Kidney (tissue), 22 donors: ENCODE measurements at places on chromosomes 6 and 20. TPM values are rescaled to one million over a fixed set of nuclear protein-coding genes. Genes with fewer than 3 reads are reported as not detected.

DNA sequence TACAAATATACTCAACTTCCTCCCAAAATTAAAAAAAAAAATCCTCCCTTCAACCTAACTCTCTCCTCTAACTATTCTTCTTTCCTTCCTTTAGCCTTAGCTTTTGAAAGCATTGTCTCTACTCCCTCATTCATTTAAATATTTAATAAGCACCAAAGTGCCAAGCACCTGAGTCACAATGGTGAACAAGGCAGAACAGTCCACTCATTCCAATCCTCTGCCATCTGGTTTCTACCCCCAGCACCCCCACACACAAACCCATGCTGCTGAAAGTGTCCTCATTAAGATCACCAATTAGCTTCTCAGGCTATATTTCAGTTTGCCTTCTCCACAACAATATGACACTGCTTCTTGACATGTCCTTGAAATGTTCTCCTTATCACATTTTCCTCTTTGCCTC is 76.3 kb downstream of the DTNBP1 start:
- no peak for DNase-seq

DNA sequence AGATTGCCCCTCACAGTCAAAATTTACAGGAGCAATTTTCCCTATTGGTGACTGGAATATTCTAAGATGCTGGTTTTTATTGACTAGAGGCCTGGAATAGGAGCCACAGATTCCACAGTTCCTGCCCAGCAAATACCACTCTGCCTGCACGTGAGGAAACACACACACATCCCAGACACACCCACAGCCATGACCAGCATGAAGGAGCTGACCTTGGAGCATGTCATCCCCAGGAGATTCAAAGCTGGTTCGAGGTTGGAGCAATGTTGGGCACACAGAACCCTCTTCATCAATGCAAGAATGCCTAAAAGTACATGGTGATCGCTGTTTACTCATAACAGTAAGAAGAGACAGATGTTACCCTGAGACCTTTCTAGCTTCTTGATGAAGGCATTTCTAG is 244.6 kb upstream of the FOXQ1 start:
- no peak for DNase-seq

GRCh38 chr6:28408076-28408802 is 8.7 kb upstream of the ZSCAN12 start:
- no peak for DNase-seq

Gene MCHR2
- not detected for total RNA-seq

- no peak for DNase-seq
These were observed 190.3 kb downstream of the ZDHHC14 start for GRCh38 chr6:157571269-157571668.
